ENCODE measurements at places on chromosomes 1 and 21.

DNA sequence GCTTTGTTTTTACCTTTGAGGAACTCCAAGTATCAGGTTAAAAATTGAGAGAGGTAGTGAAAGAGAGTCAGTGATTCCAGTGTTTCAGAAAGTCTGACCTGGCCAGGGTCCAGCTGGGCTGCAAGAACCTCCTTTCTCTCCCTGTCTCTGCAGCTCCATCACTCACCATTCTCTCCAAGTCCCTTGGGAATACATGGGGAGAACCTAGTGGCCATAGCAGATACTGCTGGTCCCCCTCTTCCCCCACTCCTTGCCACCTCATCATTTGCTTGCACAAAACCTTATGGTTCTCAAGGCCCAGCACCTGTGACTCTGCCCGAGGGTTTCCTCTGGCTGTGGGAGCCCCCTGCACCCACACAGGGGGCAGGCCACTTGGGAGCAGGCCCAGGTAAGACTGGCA, 279.5 kb downstream of the KIF26B start:
- no peak for DNase-seq

GRCh38 chr1:154337253-154337894, 12.0 kb downstream of the ATP8B2 start:
- DNase-seq, result no peak

DNA sequence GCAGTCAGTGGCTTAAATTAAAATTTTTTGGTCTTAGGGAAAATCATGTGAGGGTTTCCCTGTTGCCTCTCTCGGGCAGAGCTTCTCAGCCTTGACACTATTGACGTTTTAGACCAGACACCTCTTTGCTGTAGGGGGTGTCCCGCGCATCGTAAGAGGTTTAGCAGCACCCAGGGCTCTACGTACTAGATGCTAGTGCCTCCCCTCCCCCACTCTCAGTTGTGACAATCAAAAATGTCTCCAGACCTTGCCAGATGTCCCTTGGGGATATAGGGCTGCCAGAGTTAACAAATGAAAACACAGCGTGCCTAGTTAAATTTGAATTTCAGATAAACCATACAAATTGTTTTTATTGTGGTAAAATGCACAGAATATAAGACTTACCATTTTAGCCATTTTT, 293.3 kb downstream of the DISC1 start:
- no peak for DNase-seq

DNA sequence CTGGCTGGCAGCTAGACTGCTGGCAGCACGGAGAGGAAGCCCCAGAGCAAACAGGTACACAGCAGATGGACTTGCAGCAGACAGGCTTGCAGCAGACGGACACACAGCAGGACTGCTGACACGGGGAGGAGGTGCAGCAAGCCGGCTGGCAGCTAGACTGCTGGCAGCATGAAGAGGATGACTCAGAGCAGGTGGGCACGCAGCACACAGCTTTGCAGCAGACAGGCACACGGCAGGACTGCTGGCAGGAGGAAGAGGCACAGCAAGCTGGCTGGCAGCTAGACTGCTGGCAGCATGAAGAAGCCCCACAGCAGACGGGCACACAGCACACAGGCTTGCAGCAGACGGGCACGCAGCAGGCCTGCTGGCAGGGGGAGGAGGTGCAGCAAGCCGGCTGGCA, 498 bp downstream of the KRTAP10-2 start:
- no peak for DNase-seq

- peak; percentile 81 for DNase-seq
Observed at GRCh38 chr1:167447521-167448136, 70.7 kb downstream of the CD247 start.

- DNase-seq, result no peak
Observed at GRCh38 chr1:12215118-12215961, 14.5 kb upstream of the VPS13D start.

DNA sequence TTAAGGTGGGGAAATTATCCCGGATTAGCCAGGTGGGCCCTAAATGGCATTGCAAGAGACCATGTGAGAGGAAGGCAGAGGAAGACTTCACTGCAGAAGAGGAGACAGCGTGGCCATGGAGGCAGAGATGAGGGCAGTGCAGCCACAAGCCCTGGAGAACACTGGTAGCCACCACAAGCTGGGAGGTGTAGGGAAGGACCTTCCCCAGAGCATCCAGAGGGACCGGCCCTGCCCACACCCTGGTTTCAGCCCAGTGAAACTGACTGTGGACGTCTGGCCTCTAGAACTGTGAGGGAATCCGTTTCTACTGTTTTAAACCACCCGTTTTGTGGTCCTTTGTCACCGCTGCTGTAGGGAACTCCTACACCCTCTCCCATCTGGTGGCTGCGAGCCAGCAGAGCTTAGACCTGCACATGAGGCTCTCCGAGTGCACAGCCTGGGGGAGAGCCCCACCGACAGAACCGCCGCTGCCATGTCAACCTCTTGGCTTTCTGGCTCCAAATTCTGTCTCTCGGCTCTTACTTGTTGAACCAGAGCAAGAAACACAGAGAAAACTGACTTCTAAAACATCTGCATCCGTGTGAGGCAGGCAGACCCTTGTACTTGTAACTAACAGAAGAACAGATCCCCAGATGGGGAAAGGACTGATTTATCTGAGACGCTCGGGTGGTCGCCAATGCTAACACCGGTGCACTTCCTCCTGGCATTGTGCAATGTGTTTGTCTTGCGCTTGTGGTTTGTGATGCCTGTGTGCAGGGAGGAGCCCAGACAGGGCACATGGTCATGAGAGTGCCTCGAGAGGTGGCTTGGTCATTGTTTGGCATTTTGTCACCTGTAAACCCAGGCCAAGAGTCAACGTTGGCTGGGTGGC, 90.8 kb upstream of the TMPRSS2 start:
- no peak for DNase-seq
